Islet precursor cell (in vitro differentiated cells): ENCODE measurements at places on chromosomes 4 and X.
A peak's percentile ranks its signal among the peaks of the same experiment; 100 is the strongest.

DNA sequence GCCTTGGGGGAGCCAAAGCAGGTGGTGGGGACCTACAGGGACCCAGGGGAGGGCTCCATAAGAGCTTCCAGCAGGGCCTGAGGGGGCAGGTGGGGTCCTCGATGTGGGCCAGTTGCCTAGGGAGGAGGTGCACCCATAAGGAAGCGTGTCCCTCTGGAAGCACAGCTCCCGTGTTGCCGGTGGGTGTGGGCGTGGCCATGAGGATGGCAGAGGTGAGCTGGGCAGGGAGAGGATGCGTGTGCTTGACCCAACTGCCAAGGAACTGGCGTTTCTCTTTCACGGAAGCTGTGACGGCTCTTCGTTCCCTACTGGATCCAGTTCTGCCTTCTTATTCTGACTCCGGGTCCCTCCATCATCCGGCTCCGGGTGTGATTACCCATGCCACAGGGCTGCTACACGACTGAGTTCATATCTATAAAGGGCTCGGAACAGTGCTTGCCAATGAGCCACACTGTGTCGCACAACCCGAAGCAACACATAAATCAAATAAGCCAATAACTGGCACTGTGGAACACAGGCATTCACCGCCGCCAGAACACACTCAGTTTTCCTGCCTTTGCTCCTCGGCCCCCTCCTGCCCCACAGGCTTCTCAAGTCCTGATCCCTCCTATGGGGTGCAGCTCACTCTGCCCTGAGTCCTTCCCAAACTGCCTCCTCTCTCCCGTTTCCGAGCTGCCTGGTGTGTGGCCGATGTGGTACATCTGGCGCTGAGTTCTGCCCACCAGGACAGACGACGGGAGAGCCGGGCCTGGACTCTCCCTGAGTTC is 35.5 kb downstream of the RNF212 start:
- peak; percentile 22 for DNase-seq

DNA sequence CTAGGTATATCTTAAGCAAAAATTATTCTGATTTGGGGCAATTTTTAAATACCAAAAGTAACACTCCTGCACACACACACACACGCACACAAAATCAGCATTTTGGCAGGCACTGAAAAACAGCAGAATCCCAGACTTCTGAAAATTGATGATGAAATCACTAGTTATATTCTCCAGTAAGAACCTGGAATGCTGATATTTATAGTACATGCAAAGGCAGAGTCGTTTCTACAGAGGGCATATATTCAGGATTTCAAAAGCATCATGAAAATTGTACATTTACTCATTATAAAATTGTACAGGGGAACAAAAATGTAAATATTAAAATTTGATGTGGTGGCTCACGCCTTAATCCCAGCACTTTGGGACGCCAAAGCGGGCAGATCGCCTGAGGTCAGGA is 352.5 kb upstream of the PITX2 start:
- no peak for DNase-seq

GRCh38 chr4:4981427-4981826 is 37.8 kb downstream of the CYTL1 start:
- DNase-seq, result no peak

DNA sequence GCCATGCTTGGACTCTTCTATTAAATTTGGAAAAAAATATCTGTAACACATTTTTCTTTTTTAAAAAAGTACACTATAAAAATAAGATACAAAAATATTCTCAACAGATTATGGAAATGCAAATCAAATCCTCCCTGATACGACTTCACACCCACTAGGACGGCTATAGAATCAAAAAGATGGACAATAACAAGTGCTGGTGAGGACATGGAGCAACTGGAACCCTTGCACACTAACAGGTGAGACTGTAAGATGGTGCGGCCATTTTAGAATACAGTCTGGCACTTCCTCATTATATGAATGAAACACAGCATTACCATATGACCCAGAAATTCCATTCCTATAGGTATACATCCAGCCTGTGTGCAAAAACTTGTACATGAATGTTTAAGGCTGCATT is 83.6 kb downstream of the GATB start:
- DNase-seq, result no peak

DNA sequence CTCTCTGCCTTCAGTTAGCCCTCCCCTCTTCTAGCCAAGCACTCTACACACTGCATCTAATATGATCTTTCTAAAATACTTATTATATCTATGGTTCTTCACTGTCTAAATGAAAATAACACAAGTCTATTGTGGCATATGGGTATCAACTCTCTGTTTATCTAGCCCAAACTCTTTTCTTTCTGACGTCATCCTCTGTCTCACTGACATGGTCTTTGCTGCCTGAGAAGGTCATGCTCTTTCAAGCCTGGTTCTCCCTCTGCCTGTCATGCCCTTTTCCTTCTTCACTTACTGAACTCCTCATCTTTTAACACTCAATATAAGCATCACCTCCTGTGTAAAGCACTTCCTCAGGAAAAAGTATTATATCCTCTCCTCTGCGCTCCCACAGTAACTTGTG is 672.2 kb upstream of the CT83 start:
- no peak for DNase-seq

GRCh38 chrX:40683245-40683644 is 35.9 kb upstream of the CXorf38 start:
- DNase-seq, result no peak

DNA sequence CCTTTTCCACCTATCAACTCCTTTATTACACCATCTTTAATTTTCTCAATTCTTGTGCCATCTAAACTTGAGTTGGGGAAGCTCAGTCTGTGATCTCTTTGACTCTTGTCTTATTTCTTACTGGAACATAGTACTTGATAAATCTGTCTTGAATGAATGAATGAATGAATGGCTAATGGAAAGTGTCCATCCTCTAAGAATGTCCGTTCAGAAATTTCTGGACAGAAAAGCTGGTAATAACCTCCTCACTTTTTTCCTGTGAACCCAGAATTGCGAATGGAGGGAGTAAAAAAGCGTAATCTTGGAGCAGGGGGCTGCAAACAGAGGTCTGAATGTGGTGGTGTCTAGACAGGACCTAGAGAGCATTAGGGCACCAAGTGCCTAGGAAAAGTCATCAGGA is 9.4 kb upstream of the CLTRN start:
- DNase-seq, result no peak

- DNase-seq, result no peak
These were observed 543.8 kb upstream of the CPEB2 start for GRCh38 chr4:14458463-14458862.

DNA sequence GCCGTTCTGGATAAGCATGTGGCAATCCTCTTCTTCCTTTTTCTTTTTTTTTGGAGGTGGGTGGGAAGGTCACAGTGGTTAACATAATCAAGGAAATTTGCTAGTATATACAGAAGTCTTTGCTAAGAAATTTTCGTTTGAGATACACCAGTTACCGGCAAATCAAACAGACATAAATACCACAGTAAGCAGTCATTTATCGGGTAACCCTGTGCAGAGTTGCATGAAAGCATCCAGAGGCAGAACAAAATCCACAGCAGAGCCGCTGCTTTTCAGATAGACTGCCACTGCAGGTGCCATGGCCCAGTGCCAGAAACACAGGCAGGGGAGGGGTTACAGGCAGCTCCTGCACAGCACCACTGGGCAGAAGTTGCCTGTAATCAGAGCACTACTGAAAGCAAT is 179.1 kb upstream of the MAB21L2 start:
- no peak for DNase-seq

GRCh38 chr4:52848254-52848653 is 13.9 kb upstream of the RASL11B start:
- DNase-seq, result no peak

DNA sequence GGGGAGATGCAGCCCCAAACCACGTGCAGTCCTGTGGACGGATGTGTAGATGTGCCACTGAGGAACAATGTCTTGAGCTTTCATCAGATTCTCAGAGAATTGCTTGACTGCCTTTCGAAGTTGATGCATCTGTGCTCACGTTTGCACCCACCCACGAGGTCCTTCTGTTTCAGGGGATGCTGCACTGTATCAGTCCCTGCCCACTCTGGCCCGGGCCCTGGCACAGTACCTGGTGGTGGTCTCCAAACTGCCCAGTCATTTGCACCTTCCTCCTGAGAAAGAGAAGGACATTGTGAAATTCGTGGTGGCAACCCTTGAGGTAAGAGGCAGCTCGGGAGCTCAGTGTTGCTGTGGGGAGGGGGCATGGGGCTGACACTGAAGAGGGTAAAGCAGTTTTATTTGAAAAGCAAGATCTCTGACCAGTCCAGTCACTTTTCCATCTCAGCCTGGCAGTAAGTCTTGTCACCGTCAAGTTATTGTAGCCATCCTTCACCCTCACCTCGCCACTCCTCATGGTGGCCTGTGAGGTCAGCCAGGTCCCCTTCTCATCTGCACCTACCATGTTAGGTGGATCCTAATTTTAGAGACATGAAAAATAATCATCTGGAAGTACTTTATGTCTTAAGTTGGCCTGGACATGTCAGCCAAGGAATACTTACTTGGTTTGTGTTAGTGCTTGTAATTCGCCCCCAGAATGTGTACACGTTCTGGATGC is 36.4 kb upstream of the MSANTD1 start:
- DNase-seq, result no peak

GRCh38 chrX:14501327-14501726 is 28.0 kb upstream of the GLRA2 start:
- DNase-seq, result no peak

- DNase-seq, result no peak
These were observed 888 bp downstream of the RAB28 start for GRCh38 chr4:13483136-13483767.

- no peak for DNase-seq
These were observed 16.2 kb downstream of the NKX6-1 start for GRCh38 chr4:84482564-84483563.
